ENCODE measurements at places on chromosomes 7 and 10.

- DNase-seq: no peak
These were observed 638.1 kb upstream of the CNTNAP2 start for GRCh38 chr7:145478541-145478940.

DNA sequence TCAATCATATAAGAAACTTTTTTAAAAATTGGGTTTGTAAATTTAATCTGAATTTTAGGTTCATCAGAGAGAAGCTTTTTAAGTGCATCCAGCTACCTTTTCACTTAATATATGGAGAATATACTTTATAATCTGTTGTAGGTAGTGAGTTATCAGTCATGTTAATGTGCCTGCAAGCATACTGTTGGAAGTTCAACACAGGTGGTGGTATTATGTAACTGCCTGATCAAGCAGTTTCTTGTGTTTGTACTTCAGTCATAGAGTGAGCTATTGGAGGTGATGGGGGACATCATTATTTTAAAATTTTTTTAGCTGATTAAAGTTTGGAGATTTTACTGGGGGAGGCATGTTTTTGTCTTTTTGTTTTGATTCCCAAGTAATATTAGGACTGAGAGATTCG, 2.5 kb downstream of the TNKS2 start:
- DNase-seq: no peak

DNA sequence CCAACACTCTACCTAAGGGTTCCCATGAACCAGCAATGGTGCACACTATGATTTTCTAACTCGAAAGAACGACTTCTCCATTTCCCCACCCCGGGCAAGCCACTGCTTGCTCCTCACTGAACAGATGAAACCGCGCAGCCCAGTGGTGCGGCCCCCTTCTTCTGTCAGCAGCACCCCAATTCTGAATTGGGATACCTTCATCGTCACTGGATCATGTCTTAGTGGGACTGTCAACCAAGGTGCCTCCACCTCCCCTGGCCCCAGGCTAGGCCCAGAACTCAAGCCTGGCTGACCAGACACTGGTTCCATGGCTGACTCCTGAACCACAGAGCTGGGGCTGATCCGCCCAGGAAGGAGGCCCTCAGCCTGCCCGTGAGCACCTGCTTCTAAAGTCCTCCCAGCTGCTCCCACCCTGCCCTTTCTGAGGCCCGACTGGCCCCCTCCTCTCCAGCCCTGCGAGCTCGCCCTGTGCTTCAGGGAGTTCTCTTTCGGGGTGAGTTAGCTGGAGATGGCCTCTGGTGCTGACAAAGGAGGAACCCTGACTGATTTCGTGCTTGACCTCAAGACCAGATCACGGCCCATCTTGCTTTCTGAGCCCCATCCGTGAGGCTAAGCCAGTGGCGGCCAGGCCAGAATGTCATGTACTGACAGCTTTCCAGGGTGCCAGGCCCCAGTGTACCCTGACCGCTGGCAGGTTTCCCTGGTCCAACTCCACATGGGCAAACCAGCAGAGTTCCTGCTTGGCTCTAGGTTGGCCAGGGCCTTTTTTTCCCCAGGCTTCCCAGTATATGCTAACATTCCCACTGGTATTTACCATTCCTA, 44.5 kb downstream of the FAM53B start:
- DNase-seq: no peak

GRCh38 chr7:39212876-39213275, 235.2 kb downstream of the POU6F2 start:
- no peak for DNase-seq

GRCh38 chr10:3972460-3973301, 187.7 kb upstream of the KLF6 start:
- no peak for DNase-seq

DNA sequence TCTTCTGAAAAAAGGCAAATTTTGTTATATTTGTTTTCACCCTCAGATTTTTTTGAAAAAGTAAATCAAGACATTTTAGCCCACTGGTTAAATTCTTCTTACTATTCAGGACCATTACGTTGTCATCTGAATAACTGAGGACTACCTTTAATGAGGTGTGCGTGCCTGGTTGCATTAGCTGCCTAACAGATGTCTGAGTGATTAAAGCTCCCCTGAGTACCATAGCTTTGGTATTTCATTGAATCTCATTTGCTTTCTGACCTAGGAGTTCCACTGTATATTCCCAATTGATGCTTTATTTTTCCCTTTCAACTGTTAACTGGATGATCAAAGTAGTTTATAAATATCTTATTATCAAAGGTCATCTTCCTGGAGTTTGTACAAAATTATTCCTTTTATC, 410.0 kb upstream of the SEMA3D start:
- DNase-seq: no peak

GRCh38 chr10:124625831-124626238, 118.3 kb downstream of the FAM53B start:
- no peak for DNase-seq

DNA sequence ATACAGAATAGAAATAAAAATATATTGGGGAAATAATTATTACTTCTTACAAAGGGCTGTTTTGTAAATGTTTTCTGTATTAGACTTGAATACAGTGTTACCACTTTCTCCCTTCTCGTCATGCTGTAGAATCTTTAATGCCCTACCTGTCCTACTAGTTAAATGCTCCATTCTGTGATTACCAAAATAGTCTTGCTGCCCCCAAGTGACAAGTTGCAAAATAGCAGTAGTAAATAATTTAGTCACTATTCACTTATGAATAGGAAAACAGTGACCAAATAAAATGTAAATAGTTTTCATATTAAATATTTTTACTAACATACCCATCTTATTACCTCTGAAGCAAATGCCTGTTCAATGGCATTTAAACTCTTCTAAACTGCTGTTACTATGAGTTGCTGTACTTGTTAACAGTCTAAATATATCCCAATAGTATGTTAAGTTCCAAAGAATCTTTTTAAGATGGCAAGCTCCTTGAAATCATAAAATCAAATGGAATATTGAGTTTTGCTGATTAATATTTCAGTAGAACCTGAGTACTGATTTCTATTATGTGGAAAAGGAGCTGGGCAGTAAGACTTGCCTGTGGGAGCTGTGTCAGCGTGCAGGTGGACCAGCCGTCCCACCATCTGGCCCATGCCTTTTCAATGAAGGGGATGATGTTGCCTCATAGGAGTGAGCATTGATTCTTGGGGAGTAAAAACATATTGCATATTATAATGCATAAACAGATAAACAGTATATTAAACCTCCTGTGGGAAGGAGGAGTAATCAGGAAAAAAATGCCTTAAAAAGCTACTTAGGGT, 18.1 kb upstream of the OIT3 start:
- no peak for DNase-seq

- DNase-seq: no peak
These were observed 81.3 kb downstream of the VWDE start for GRCh38 chr7:12322284-12322902.

DNA sequence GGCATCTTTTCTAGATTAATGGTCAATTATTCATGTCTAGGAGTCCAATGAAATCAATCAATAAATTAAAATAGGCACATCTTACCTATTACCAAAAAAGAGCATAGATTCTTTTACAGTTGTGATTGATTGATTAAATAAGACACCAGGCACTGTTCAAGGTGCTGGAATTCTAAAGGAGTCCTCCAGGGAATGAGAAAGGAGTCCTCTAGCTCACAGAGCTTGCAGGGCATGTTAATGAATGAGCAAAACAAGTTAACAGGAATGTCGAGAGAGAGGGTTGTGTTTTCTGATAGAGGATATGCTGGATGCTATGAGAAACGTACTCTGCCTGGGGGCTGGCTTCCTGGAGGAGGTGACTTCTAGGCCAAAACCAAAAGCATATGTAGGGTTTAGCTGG, 191.4 kb downstream of the BMPER start:
- no peak for DNase-seq

GRCh38 chr10:35355971-35356724, 19.8 kb downstream of the CCNY start:
- no peak for DNase-seq

DNA sequence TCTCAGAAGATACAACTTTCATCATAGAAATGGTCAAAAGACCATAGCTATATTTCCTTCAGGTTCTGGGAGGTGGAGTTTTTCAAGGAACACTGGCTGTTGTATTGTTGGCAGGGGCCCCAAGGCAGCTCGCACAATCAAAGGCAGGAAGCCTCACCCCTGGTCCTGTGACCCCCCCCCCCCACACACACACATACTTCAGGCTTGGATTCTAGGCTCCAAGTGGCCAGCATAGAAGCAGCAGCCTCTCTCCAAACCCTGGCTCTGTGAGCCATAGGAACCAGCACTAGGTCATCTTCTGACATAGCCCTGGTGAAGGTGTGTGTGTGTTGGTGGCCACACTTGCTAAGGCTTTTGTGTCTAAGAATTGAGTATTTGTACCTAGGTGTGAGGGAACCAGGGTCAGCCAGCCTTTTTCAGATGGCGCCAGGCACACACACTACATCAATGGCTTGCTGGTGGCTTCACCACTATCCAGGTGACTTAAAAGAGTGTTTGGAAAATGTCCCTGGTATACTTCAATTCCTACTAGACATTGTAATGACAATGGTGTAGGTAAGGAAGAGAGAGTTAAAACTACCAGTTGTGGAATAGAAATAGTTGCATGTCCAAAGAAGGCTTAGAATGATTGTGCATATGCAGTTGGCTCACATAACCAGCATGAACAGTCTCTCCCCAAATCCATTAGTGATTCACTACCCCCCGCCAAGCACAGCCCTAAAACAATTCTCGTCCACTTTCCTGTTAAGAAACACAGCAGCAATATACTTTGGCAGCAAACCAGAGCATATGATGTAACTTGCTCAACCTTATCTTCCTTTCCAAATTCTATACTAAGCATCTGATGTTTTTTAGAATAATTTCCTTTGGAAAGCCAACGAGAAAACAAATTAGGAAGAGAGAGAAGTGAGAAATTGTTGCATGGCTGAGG, 91.3 kb downstream of the AVL9 start:
- DNase-seq: no peak

DNA sequence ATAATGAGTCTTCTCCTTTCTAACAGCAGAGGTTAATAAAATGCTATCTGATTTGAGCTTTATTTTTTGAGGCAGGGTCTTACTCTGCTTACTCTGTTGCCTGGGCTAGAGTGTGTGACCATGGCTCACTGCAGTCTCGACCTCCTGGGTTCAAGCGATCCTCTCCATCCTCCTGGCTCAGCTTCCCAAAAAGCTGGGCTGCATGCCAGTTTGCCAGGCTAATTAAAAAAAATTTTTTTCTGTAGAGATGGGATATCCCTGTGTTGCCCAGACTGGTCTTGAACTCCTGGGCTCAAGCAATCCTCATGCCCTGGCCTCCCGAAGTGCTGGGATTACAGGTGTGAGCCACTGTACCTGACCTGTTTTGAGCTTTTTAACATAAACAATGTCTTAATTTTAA, 56.7 kb downstream of the SCD start:
- no peak for DNase-seq

All from NCI-H1092 (cell line).